Thoracic aorta (tissue), 2 donors: ENCODE measurements at places on chromosomes 16 and 17. TPM values are rescaled to one million over a fixed set of nuclear protein-coding genes. Genes with fewer than 3 reads are reported as not detected.

Gene TBC1D3C
- total RNA-seq, result not detected

Gene FOXJ1
- total RNA-seq, result not detected

Gene TNFRSF13B
- not detected for total RNA-seq

Gene TBX2
- 35.2 TPM for total RNA-seq

Gene PGAP6
- total RNA-seq, result 38.7 TPM

Gene SPATA32
- not detected for total RNA-seq

DNA sequence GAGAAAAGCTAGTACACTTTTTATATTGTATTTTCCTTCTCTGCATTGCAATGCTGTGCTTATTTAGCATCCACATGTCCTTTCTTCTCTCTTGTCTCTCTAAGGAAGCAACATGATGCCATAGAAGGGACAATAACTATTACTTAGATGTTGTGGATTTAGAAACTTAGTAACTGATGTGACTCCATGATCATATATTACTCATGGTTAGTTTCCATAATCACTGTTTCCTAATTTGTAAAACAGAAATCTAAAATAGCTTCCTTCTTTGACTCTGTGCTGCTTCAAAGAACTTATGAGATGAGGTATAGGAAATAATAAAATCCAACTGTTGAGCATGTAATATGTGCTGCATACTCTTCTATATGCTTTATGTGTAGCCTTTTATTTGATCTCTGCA lies 6.6 kb upstream of the ABCA5 start:
- DNase-seq, result no peak

DNA sequence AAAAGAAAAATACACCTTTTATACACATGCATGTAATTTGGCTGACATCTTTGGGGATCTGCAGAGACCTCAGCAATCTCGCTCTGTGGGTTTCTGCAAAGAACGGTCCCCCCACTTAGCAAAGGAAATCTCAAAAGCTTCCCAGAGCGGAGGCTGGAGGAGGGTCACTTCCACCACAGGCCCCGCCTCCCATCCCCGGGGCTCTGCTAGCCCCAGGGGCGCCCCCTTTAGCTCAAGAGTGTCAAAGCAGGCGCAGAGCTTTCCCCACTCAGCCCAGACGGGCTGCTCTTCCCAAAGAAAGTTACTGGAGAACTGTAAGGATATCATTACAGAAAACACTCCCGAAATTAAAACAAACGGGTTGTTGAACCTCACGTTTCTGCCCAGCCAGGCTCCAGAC lies 11.4 kb downstream of the SLC13A5 start:
- DNase-seq, result no peak

DNA sequence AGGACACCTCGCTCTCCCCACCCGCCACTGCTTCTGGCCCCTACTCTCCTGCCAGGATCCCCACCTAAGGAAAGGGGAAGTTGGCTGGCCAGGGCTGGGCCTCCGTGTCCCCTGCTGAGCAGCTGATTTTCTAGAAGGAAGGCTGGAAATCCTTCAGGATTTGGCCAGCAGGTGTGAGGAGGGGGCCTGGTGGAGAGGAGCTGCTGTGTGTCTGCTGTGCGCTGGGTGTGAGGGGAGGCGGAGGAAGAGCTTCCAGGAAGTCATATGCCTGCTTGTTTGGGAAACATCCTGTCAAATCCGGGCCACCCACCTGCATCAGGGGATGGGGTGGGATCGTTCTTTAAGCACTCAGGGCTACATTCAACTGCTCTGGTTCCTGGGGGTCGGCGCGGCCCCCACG lies 28.6 kb downstream of the TPSG1 start:
- DNase-seq, result no peak

DNA sequence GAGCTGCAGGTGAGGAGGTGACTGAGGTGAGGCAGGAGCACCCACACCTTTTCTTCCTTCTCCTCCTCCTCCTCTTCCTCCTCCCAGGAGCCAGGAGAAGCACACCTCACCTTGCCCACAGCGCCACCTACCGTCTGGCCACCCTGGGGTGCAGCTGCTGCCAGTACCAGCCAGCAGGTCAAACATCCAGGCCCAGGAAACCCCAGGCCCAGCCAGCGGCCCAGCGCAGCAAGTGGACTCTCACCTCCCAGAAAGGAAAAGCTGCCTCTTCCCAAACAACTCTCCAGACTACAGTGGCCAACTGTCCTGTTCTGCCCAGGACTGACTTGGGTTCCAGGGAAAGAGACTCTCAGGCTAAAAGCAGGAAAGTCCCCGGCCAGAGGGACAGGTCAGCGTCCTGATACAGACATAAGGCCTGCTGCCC lies 22.7 kb downstream of the PEMT start:
- DNase-seq, result no peak

DNA sequence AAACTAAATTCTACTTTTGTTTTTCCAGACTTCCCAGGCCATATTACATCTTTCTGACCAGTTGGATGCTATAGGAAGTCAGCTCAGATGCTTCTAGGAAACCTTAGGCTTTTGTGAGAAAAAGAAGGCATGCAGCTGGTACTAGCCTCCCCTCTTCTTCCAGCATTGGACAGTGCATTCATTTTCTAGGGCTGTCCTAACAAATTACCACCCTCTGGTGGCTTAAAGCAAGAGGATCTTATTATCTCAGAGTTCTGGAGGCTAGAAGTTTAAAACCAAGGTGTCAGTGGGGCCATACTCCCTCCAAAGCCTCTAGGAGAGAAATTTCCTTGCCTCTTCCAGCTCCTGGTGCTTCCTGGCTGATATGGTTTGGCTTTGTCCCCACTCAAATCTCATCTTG lies 467.8 kb downstream of the SLC39A11 start:
- DNase-seq, result no peak

DNA sequence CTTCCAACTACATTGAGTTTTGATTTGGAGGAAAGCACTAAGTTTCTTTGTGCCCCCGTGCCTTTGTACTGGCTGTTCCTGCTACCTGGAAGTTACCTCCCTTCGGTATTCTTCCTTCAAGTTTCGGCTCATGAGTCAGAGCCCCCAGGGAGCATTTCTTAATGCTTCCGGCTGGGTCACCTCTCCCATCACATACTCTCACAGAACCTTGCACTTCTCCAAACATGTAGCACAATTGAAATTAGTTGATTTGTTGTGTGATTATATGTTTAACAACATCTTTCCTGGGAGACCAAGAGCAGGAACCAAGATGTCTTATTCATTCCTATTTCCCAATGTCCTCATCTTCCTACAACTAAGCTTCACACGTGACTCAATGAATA lies 158.6 kb upstream of the CDH5 start:
- no peak for DNase-seq

- no peak for DNase-seq
Measured at GRCh38 chr16:57859331-57859730, 57.0 kb upstream of the KIFC3 start.

- DNase-seq, result no peak
Measured at GRCh38 chr16:86029131-86029741, 130.3 kb downstream of the IRF8 start.

DNA sequence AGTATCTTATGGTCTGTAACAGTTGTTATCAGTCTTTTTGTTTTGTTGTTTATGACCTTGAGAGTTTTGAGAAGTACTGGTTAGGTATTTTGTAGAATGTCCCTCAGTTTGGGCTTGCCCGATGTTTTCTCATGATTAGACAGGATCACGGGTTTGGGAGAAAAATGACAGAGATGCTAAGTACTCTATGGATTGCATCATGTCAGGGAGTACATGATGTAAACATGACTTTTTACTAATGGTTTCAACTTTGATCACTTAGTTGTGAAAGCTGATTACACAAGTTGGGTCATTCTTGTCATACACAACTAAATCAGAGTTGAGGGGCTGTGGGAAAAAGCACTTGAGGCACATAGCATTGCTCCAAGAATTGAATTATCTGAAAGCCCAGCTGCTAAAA lies 94.7 kb upstream of the SIAH1 start:
- no peak for DNase-seq

DNA sequence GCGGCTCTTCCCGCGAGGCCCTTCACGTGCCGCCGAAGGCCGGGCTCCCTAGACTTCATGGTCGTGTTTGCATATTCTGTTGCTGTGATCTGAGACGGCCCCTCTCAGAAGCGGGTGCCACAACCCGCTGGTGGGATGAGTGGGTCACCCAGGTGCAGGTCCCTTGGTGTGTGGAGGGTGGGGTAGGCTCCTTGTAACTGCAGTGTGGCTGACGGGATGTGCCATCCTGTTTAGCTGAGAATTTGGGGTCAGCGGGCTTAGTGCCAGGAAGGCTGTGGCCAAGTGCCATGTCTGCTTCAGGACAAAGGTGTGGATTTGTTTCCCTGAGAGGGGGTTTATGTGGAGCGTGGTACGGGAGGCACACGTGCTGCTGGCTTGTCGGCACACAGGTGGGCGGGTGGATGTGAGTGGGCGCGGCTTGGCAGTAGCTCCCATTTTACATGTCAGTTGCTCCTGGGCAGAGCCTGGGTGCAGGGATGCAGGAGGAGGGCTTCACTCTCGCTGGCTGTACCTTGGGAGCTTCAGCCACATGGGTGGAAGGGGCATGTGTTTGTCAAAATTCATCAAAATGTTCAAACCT lies 9.2 kb upstream of the WFIKKN1 start:
- DNase-seq, result no peak

DNA sequence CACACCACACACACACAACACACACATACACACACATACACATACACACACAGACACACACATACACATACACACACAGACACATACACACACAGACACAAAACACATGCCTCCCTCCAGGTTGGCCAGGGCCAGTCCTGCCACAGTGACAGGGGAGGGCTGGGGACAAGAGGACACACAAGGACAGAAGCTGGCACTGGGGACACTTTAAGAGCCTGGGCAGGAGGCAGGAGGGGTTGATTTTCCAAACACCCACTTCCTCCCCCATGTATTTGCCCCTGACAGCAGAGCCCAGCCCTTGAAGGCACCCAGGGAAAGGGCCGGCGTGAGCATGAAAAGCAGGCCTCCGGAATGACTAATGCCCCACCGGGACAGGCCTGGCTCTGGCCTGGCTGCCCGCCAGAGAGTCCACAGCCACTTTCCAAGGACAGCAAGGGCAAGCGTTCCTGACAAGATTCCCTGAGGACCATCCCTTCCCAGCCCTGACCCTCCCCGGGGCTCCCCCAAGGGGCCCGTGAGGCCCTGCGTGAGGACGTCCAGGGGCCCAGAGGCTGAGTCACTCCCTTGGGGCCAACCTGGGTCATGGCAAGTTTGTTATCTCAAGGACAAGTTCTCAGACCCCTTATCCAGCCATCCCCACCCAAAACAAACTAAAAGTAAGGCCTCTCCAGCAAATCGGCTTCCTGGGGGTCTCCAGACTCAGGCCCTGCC lies 235.6 kb downstream of the ZNF423 start:
- DNase-seq, result peak; percentile 57

DNA sequence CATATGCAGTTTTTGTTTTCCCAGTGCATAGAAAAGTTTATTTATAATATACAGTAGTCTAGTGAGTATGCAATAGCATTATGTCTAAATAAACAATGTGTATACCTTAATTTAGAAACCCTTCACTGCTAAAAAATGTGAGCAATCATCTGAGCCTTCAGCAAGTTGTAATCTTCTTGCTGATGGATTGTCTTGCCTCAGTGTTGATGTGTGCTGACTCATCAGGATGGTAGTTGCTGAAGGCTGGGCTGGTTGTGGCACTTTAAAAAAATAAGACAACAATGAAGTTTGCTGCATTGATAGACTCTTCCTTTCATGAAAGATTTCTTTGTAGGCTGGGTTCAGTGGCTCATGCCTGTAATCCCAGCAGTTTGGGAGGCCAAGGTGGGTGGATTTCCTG lies 13.9 kb upstream of the CAPNS2 start:
- no peak for DNase-seq

- no peak for DNase-seq
Measured at GRCh38 chr16:5466551-5466950, 369.0 kb upstream of the EEF2KMT start.

DNA sequence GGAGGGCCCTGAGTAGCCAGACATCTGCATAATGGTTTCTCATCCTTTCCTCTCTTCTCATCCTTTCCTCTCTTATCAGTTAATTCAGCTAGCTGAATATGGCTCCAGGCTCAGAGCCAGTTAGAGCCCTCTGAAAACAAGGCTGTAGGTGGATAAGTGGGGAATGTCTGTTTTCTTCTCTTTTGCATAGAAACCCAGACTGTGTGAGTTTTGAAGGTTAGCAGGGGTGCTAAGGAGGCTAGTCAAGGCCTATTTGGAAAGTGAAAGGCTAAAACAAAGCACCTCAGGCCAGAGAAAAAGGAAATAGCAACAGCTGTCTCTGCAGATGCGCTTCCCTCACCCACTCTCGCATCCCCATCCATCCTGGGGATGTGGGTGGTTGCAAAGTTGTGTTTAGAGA lies 420.9 kb downstream of the SHISA9 start:
- no peak for DNase-seq

DNA sequence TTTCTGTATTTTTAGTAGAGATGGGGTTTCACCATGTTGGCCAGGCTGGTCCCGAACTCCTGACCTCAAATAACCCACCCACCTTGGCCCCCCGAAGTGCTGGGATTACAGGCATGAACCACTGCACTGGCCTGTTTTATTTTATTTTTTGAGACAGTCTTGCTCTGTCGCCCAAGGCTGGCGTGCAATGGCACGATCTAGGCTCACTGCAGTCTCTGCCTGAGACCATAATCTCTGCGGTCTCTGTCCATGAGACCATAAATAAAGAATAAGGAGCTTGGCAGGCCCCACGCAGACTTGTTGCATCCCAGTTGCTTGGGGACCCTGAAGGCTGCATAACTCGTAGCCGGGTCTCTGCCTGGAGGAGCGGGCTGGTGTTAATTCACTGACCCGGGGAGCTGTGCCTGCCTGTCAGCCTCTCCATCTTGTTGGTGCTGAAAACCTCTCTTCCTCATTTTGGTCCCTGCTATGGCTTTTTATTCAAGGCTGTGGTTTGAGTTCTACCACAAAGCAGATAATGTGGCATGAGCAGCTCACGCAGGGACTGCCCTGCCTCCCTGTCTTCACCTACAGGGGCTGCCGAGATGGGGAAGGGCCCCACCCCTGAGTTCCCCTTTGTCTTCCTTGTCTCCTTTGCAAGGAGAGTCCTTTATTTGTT lies 82.1 kb downstream of the MSI2 start:
- no peak for DNase-seq

DNA sequence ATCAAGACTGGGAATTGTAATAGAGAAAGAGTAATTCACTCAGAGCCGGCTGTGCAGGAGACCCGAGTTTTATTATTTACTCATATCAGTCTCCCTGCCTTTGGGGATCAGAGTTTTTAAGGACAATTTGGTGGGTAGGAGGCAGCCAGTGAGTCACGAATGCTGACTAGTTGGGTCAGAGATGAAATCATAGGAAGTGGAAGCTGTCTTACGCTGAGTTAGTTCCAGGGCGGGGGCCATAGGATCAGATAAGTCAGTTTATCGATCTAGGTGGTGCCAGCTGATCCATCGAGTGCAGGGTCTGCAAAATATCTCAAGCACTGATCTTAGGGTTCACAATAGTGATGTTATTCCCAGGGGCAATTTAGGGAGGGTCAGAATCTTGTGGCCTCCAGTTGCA lies 20.2 kb upstream of the GUCY2D start:
- DNase-seq, result no peak
